Smooth muscle cell of bladder (primary cell): ENCODE measurements at places on chromosomes 1 and 21. TPM values are rescaled to one million over a fixed set of nuclear protein-coding genes. Genes with fewer than 3 reads are reported as not detected.

The IL23R gene
- under 0.01 TPM in 1 of 2 replicates, not detected in the other for total RNA-seq

The CD244 gene
- 0.09 TPM in 1 of 2 replicates, not detected in the other for total RNA-seq

The THEM5 gene
- not detected in 2 replicates for total RNA-seq

The PTGS2 gene
- total RNA-seq = 30.7 and 53.3 TPM in 2 replicates

The ADAMTS1 gene
- total RNA-seq = 366 and 480 TPM in 2 replicates

The KCNA3 gene
- 0.14 and 0.18 TPM in 2 replicates for total RNA-seq

The CDC20 gene
- total RNA-seq = 6.7 and 8.7 TPM in 2 replicates

The KCNN3 gene
- under 0.01 and 0.18 TPM in 2 replicates for total RNA-seq

The PTAFR gene
- not detected in 2 replicates for total RNA-seq

The RORC gene
- total RNA-seq = under 0.01 TPM in 1 of 2 replicates, not detected in the other

The OR4F29 gene
- total RNA-seq = 0.09 and 0.14 TPM in 2 replicates

The CXADR gene
- total RNA-seq = 1.1 and 2.0 TPM in 2 replicates

The SMIM1 gene
- 2.0 and 2.6 TPM in 2 replicates for total RNA-seq

The KLHDC7A gene
- total RNA-seq = not detected in 2 replicates

The RBBP5 gene
- total RNA-seq = 14.8 and 20.4 TPM in 2 replicates

The CBR3 gene
- 8.6 and 10.4 TPM in 2 replicates for total RNA-seq

The DIO1 gene
- total RNA-seq = not detected in 2 replicates

The GABRD gene
- total RNA-seq = not detected in 2 replicates

The PGLYRP4 gene
- not detected in 2 replicates for total RNA-seq

The TFF2 gene
- not detected in 2 replicates for total RNA-seq

The MNDA gene
- total RNA-seq = not detected in 2 replicates

The TMEM200B gene
- total RNA-seq = 10.1 and 13.4 TPM in 2 replicates

The PIK3C2B gene
- 1.6 and 1.9 TPM in 2 replicates for total RNA-seq

The LRRC7 gene
- under 0.01 TPM in 2 replicates for total RNA-seq

The TDRD10 gene
- not detected in 2 replicates for total RNA-seq
